Activated naive CD4-positive, alpha-beta T cell treated with anti-CD3 and anti-CD28 coated beads, Interleukin-2, amount 10 ng/mL, durations not matched to agents 7 days and 5 days (primary cell): ENCODE measurements at places on chromosomes 6 and 20.

DNA sequence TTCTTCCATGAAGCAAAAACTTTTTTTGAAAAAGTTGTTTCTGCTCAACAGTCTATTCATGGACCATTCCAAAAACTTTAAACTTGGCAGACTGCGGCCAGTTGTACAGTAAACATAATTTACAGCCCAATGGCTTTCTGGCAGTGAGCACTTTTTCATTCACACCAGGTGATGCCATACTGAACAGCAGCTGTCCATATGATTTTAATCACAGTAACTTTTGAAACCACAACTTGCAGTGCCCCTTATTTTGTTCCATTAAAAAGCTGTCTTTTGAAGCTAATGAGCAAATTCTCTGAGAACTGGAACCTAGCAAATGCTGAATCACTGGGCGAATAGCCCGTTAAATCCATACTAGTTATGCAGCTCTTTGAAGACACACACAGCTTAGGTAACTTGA is 576.6 kb downstream of the PTPRT start:
- no peaks in the 10 kb centered on the region for H3K4me1 ChIP-seq
- H3K27ac ChIP-seq = no peak overlapping the region
- no peak overlapping the region for H3K4me3 ChIP-seq
- no peaks in the 10 kb centered on the region for H3K36me3 ChIP-seq

DNA sequence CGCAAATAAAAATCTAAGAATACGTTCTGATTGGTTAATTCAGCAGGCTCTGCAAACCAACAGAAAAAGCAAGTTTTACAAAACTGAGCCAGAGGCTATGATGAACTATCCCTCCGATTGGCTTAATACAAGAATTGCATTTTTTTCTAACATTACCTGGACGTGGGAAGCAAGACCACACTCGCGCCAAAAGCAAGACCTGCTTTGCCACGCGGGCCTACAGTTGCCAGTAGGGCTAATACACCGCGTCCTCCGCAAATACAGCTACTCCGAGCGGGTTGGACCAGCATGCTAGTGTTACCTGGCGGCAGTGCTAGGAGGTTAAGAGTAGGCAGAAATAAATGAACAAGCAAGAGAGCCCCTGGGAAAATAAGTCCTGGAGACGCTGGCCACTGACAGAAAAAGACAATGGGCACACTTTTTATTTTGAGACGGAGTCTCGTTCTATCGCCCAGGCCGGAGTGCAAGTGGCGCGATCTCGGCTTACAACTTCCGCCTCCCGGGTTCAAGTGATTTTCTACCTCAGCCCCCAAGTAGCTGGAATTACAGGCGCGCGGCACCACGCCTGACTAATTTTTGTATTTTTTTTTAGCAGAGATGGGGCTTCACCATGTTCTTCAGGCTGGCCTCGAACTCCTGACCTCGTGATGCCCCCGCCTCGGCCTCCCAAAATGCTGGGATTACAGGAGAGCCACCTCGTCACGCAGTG is 131.9 kb upstream of the BTN3A2 start:
- peak overlapping the region; percentile 89 for H3K4me3 ChIP-seq
- H3K4me1 ChIP-seq = peaks cover 53% of the 10 kb centered on the region
- peaks cover 11% of the 10 kb centered on the region for H3K27me3 ChIP-seq
- H3K27ac ChIP-seq = peak overlapping the region; percentile 100

- no peak overlapping the region for H3K27ac ChIP-seq
- H3K27me3 ChIP-seq = no peaks in the 10 kb centered on the region
- H3K4me1 ChIP-seq = peaks cover 5% of the 10 kb centered on the region
- H3K4me3 ChIP-seq = no peak overlapping the region
Observed at GRCh38 chr6:158459726-158460125, 100.2 kb upstream of the TMEM181 start.

GRCh38 chr6:29355603-29356002 is 13.1 kb downstream of the OR5V1 start:
- no peak overlapping the region for H3K27ac ChIP-seq
- no peaks in the 10 kb centered on the region for H3K36me3 ChIP-seq
- DNase-seq = no peak
- H3K27me3 ChIP-seq = peaks cover 14% of the 10 kb centered on the region
- no peaks in the 10 kb centered on the region for H3K4me1 ChIP-seq
- no peak overlapping the region for H3K4me3 ChIP-seq

DNA sequence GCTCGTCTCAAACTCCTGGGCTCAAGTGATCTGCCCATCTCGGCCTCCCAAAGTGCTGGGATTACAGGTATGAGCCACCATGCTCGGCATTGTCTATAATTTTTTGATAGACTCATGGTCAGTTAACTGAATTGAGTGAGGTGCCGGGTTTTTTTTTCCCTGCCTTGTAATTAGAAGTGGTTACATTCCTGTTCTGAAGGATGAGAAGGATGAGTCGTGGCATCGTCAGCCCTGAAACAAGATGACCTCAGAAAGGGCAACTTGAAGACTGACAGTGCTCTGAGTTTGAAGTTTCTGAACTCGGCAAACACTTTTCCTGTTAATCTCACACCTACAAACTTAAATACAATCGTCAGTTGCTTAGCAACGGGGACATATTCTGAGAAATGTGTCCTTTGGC is 158.7 kb upstream of the PDE10A start:
- H3K4me1 ChIP-seq = no peaks in the 10 kb centered on the region
- H3K27me3 ChIP-seq = peaks cover 27% of the 10 kb centered on the region
- DNase-seq = no peak
- H3K27ac ChIP-seq = no peak overlapping the region
- no peak overlapping the region for H3K4me3 ChIP-seq

DNA sequence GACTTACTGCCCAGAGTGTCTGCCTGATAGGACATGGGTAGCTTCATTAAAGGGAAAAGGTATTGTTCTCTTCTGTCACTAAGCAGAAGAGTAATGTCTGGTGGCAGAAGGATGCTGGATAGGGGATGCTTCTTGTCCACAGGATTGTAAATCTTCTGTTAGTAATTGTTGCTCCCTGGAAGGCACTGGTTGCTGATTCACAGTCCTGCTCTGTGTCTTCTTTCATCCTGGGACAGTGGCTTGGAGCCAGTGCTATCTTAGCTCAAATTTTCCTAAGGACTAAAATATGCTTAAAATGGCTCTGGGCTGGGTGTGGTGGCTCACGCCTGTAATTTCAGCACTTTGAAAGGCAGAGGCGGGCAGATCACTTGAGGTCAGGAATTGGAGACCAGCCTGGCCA is 48.0 kb downstream of the SYTL3 start:
- no peak for DNase-seq
- peaks cover 12% of the 10 kb centered on the region for H3K36me3 ChIP-seq
- H3K4me3 ChIP-seq = no peak overlapping the region
- H3K4me1 ChIP-seq = peaks cover 3% of the 10 kb centered on the region
- no peak overlapping the region for H3K27ac ChIP-seq

- H3K27me3 ChIP-seq = no peaks in the 10 kb centered on the region
- DNase-seq = no peak
- no peak overlapping the region for H3K4me3 ChIP-seq
Observed at GRCh38 chr6:51025082-51025777, 206.6 kb downstream of the TFAP2B start.

DNA sequence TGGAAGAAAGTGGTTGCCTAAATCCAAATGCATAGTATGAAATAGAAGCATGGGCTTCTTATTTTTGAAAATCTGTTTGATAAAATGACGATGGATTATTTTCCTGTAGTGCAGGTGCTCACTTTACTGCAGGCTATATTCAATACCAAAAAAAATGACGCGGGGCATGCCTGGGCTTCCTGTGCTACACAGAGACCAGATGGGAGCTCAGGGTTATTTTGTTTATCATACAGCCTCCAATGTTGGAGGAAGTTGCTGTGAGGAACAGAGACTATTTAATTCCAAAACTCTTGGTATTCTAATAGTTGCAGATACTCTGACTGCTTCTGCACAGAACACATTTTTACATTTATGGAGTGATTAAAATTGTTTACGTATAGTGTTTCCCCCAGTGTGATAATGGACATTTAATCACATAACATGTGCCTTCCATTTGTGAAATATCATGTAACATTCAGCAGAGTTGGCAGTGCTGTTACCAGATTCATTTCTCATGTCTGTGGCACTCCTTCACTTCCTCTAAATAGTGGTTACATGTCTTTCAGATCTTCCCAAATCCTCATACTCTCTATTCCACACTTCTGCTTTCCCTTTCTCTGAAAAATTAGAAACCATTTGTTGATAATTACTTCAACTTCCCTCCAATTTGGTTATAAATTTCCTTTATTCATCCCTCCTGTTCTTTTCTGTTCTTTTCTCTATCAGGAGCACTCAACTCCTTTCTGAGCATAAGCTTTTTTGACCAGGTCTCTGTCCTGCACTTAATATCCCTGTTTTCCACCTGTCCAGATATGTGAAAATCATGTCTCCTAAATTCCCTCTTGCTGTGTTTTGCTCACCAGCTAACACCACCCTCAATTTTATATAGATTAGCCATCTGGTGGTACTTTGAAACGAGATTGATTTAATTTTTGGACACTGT is 121.6 kb downstream of the ADGRB3 start:
- H3K27me3 ChIP-seq = no peaks in the 10 kb centered on the region
- H3K4me3 ChIP-seq = no peak overlapping the region
- H3K27ac ChIP-seq = no peak overlapping the region

- H3K27ac ChIP-seq = peak overlapping the region; percentile 94
- peak; percentile 29 for DNase-seq
- no peaks in the 10 kb centered on the region for H3K27me3 ChIP-seq
- H3K36me3 ChIP-seq = peaks cover 42% of the 10 kb centered on the region
- H3K4me1 ChIP-seq = peaks cover 55% of the 10 kb centered on the region
Observed at GRCh38 chr6:106194949-106195921, 109.1 kb downstream of the PRDM1 start.

DNA sequence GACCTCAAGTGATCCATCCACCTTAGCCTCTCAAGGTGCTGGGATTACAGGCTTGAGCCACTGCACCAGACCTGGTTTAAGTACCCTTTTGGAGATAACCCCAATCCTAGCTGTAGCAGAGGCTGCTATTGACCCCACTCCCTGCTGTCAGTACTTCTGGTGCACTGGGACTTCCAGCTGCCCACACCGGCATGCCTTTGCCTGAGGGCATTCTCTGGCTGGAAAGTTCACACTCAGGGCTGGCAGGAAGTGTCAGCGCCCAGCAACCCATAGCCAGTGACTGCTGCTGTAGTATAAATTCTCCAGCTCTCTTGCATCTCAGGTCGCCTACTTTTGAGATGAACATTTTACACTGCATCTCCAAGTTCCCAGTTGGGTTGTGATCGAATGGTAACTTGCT is 75.3 kb downstream of the UTRN start:
- no peaks in the 10 kb centered on the region for H3K27me3 ChIP-seq
- H3K4me1 ChIP-seq = peaks cover 30% of the 10 kb centered on the region
- H3K4me3 ChIP-seq = no peak overlapping the region
- H3K27ac ChIP-seq = no peak overlapping the region
- H3K36me3 ChIP-seq = peaks cover 32% of the 10 kb centered on the region

DNA sequence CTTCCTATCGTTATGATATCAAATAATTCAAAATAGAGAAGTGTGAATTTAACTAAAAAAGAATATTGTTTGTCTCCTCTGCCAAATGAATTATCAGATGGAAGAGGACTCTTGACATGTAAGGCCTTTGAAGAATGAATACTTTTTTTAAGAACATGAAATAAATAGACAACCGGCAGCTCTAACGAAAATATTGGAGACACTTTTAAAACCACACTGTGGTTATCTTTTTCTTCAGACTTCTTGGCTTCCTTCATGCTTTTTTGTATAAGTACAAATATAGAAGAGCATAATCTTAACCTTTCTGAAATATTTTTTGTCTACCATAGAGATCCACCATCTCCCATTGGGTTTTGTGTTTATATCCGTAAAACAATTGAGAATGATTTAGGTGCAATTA is 115.2 kb upstream of the SCGN start:
- no peaks in the 10 kb centered on the region for H3K4me1 ChIP-seq
- DNase-seq = no peak
- H3K27ac ChIP-seq = no peak overlapping the region
- no peak overlapping the region for H3K4me3 ChIP-seq
- H3K36me3 ChIP-seq = no peaks in the 10 kb centered on the region
- H3K27me3 ChIP-seq = no peaks in the 10 kb centered on the region
